NCI-H748 treated with DMSO at 0.1 percent for 48 hours (cell line): ENCODE measurements at places on chromosomes 6 and 20.

DNA sequence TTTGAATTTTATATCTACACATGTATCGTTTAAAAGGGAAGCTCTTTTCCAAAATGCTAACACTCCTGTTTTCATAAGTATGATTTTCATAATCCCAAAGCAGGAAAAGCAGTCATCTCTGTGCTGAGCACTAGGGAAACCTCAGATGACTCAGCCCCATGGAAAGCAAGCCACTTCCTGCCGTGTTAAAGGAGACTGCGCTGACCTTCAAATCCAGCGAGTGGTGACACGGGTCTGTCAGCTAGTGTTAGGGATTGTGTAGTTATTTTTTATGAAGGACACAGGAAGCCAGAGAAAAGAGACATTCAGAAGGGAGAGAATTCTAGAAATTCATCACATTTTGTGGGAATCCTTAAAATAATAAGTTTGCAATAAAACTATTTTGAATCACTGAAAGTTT, 57.0 kb upstream of the CD93 start:
- DNase-seq = no peak

DNA sequence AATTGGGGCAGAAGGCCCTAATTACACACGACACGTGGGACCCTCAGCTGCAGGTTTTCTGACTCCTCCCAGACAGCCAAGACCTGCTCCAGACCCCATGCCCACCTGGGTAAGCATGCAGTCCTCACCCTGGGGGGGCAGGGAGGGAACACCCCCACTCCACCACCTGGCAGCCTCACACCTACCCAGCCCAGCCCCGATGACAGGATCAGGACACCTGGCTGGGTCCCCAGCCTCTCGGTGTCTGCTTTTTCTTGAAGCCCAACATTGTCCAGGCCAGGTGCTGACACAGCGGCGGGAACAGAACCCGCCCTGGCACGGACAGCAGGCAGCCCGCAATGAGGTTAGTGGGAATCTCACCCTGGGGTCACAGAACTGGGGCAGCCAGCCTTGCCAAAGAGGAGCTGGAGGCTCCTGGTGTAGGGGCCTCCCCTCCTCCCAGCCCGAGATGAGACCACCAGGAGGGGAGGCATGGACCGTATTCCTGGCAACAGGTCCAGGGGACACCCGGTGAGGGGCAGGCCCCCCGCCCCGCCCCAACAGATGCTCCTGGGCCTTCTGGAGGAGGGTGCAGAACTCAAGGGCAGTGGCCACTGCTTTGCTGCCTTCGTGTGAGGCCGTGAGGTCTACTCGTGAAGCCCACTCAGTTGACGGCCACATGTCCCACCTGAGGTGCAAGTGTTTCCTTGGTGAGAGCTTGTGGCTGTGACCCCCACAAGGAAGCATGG, 103.8 kb downstream of the DLL1 start:
- no peak for DNase-seq

GRCh38 chr6:43947860-43948259, 177.8 kb downstream of the VEGFA start:
- DNase-seq = no peak

- no peak for DNase-seq
Measured at GRCh38 chr6:170148709-170149470, 142.0 kb downstream of the DLL1 start.

- DNase-seq = peak; percentile 82
Measured at GRCh38 chr6:15949982-15950381, 178.9 kb upstream of the MYLIP start.
